NCI-H2081 treated with DMSO at 0.1 percent for 48 hours (cell line): ENCODE measurements at places on chromosomes 3 and 15.
A peak's percentile ranks its signal among the peaks of the same experiment; 100 is the strongest.

DNA sequence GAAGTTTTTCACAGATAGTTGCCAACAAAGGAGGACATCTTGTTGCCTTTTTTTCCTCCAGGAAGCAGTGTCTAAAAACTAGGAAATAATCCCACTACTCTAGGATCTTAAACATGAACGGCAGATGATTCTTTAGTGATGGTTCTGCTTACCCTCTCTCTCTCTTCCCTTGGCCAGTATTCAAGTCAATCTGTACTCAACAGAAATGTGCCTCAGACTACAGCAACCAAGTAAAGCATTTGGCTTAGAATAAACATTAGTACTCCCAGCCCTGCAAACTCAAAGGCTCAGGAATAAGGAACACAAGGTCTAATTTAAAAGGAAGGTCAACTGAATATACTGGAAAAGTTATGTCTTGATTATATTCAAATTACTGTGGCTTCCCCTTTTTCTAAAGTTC, 8.7 kb downstream of the NPTN start:
- DNase-seq, result no peak

- DNase-seq, result peak; percentile 93
Measured at GRCh38 chr3:136277634-136278033, 27.5 kb downstream of the PCCB start.

- DNase-seq, result no peak
Measured at GRCh38 chr15:51083641-51084166, 11.0 kb downstream of the TNFAIP8L3 start.

GRCh38 chr15:90367576-90367975, 15.5 kb downstream of the ZNF774 start:
- no peak for DNase-seq

DNA sequence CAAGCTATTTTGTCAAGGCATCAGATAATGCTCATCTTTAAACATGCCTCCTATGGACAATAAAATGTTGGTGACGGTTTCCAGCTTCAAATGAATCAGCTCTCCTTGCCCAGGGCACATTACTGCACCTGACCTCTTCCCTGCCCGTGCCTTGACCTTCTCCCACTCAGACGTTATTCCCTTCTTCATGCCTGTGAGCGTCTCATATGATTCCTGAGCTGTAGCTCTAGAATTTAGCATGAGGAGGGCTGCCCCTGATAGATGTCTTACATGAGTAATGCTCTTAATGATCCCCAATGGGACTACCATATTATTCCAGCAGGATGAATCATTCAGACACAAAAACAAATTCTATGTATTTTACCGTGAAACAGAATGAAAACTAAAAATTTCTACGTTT, 762.7 kb downstream of the ROBO1 start:
- DNase-seq, result no peak

- no peak for DNase-seq
Measured at GRCh38 chr3:53721187-53722119, 124.8 kb downstream of the CHDH start.
